ENCODE measurements at places on chromosomes 12 and 14. TPM values are rescaled to one million over a fixed set of nuclear protein-coding genes. Genes with fewer than 3 reads are reported as not detected.

P2RX2 gene
- total RNA-seq, result not detected

NPFF gene
- total RNA-seq, result not detected

AQP5 gene
- total RNA-seq, result not detected

SYT1 gene
- total RNA-seq, result 4.5 TPM

TMEM132C gene
- total RNA-seq, result not detected

KRT83 gene
- total RNA-seq, result not detected

TAS2R9 gene
- not detected for total RNA-seq

CCDC59 gene
- total RNA-seq, result 58.2 TPM

NGB gene
- not detected for total RNA-seq

TPPP2 gene
- not detected for total RNA-seq

BBS10 gene
- 14.5 TPM for total RNA-seq

TRPV4 gene
- total RNA-seq, result 2.5 TPM

INSM2 gene
- not detected for total RNA-seq

GALNT8 gene
- total RNA-seq, result 0.15 TPM

CCDC184 gene
- total RNA-seq, result 0.34 TPM
